ENCODE measurements at places on chromosomes 4 and X.

- DNase-seq = no peak
Measured at GRCh38 chr4:30495251-30495650, 224.9 kb upstream of the PCDH7 start.

DNA sequence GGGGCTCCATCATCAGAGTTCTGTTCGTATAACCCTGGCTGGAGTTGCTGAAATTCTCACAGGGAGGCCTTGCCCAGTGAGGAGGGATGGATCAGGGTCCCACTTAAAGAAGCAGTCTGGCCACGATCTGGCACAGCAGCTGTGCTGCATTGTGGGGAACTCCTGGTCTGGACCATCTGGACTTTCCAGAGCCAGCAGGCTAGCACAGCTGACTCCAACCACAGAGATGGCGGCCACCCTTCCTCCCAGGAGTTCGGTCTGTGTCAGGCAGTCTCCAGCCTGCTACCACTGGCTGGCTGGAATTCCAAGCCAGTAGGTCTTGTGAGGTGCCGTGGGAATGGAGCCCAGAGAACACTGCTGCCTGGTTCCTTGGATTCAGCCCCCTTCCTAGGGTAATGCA lies 62.0 kb downstream of the SLAIN2 start:
- DNase-seq = no peak

GRCh38 chrX:32673193-32673592 lies 538.2 kb downstream of the DMD start:
- DNase-seq = no peak

GRCh38 chr4:37481547-37482122 lies 204.5 kb downstream of the RELL1 start:
- DNase-seq = no peak

GRCh38 chr4:128220286-128221235 lies 67.1 kb downstream of the PGRMC2 start:
- no peak for DNase-seq

- DNase-seq = no peak
Measured at GRCh38 chr4:16752150-16752549, 146.3 kb downstream of the LDB2 start.
